ENCODE measurements at places on chromosomes 6 and 20.
A peak's percentile ranks its signal among the peaks of the same experiment; 100 is the strongest.

DNA sequence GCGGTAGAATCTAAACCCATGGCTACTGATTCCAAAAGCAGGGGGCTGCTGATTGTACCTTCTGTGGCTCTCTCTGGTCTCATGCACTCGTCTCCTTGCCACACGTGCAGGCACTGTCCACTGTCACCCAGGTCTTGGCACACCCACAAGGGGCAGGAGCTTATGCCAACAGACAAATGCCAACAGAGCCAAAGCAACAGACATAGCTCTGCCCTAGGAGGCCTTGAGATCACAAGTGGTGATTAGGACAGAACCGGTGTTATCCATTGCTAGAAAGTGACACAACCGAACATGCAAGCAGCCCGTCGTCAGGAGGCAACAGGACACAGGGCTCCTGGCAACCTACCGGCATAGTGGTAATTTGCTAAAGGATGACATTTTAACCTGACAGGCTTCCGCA is 36.8 kb upstream of the MRPS10 start:
- DNase-seq, result no peak

DNA sequence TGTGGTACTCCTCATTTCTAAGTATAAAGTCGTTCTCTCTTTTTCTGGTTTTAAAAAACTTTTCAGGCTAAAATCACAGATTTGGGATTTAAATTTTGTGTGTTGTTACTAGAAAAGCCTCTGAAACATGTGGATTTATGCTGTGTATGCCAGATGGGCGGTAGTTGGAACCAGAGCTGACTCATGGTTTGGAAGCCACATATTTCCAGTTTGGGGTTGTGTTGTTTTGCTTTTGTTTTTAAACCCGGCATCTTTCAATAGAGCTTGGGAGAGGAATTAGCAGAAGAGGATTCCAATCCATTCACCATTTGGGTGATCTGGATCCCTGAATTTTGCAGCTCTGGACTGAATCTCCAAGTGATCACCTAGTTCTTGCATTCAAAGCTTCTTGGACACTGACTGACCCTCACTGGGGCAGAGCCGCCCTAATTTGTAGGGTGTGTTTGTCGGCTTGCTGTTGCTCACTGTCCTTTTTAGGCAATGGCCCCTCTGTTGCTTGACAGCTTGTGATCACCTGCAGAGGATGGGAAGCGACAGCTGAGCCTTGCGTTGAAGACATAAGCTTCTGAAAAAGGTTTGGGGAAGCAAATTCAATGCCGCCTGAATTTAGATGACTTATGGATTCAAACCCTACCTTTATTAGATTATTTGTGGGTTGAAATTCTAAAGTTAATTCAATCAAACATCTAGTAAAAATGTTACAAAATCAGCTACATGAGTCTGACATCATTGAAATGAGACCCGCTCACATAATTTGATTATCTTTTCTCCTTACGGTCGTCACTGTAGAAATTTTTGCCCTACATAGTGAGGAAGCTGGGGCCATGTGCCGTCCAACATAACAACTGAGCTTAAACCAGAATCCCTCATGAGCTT is 79.9 kb upstream of the CD83 start:
- DNase-seq, result no peak

GRCh38 chr6:36669002-36669401 is 9.5 kb upstream of the CDKN1A start:
- DNase-seq, result no peak

- DNase-seq, result no peak
Observed at GRCh38 chr6:135358251-135358821, 139.2 kb downstream of the AHI1 start.

- no peak for DNase-seq
Observed at GRCh38 chr6:136720045-136720770, 72.1 kb downstream of the MAP3K5 start.

GRCh38 chr6:57220083-57220703 is 1.9 kb downstream of the RAB23 start:
- DNase-seq, result no peak

DNA sequence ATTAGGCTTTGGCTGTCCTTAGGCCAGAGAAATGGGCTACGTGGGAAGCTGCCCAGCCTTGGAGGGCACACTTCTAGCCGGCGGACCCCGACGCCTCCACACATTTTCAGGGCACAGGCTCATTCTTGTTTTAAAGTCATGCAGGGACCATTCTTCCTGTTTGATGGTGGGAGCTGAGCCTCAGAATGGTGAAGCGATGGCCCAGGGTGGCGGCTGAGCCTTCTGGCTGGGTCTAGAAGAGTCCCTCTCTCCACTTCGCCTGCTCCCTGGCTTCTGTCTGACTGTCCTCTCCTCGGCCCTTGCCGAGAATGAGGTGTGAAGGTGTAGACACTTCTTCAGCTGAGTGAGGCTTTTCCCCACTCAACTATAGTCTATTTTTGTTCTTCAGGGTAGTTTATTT is 114.4 kb downstream of the SULF2 start:
- DNase-seq, result no peak

DNA sequence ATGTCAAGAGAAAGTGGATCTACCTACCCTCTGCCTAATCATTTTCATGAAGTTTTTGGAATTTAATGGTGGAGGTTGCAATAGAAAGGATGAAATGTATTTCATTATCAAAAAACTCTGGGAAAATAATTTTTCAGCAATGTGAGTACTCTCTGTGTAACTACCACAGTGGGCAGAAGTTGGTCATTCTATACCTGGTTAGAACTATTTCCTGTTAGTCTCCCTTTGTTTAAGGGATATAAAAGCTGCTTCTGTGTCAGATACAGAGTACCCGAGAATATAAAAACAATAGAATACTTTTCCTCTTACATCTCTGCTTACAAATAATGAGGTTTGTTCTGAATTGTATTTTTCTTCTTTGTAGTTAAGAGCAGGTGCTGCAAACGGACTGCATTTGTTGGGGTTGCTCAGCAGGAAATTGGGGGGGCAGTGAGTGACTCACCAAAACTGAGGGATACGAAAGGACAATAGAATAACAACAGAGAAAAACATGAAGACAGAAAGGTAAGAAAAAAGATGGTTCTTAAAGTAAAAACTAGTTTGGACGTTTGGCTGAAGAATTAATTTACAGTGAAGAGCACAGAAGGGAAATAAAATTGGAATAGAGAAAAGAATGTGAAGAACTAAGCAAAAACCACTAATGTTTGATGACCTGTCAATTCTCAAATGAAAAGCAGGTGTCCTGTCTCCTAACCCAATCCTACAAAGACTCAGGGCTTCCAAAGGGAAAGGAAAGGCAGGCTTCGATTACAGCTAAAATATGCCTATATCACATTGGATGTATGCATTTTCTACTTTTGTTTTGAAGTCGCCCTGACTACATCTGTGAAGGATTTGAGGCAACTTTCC is 703.1 kb downstream of the RFPL4B start:
- no peak for DNase-seq

DNA sequence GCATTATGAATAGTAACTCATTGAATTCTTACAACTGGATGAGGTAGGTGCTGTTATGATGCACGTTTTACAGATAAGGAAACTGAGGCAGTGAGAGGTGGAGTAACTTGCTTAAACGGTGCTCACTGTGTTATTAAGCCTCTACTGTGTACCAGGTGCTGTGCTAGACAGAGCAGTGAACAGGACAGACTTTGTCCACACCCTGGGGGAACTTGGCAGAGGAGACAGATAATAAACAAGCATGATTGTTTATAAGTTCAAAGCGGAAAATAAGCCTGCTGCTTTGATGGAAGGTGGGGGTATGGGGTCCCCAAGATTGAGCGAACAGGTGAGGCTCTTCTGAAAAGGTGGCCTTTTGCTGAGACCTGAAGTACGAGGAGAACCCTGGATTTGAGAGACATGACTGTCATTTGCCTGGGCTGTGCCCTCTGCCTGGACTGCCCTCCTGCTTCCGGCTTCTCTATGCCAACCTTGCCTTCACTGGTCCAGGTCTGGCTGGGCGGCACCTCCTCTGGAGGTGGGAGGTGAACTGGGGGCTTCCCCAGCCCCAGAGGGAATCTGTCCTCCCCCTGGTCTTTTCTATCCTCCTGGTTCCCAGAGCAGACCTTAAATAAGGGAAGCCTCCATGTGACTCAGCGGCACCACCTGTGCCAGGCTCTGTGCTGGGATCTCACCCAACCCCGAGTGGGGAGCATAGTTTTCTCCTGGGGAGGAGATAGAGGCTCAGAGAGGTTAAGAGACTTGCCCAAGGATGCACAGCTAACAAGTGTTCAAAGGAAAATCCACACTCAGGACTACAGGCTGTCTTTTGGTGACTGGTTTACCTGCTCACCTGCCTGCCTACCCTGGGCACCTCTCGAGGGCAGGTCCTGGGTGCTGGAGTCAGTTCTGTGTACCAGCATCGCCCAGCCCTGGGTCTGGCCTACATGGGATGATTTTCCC is 59.1 kb downstream of the CEBPB start:
- no peak for DNase-seq

DNA sequence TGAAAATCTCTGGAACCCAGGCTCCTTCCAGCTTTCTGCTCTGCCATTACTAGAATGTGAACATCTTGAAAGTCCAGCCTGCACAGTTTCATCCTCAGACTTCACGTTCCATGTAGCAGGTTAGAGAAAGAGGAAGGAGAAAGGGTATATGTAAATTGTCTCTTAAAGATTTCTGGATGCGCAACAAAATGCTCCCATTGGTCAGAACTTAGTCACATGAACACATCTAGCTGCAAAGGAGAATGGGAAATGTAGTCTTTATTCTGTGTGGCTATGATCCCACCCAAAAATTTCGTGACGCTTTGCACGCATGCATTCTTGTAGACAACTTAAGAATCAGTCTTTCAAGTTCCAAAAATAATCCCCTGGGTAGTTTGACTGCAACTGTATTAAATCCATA is 46.4 kb upstream of the CHD6 start:
- no peak for DNase-seq

DNA sequence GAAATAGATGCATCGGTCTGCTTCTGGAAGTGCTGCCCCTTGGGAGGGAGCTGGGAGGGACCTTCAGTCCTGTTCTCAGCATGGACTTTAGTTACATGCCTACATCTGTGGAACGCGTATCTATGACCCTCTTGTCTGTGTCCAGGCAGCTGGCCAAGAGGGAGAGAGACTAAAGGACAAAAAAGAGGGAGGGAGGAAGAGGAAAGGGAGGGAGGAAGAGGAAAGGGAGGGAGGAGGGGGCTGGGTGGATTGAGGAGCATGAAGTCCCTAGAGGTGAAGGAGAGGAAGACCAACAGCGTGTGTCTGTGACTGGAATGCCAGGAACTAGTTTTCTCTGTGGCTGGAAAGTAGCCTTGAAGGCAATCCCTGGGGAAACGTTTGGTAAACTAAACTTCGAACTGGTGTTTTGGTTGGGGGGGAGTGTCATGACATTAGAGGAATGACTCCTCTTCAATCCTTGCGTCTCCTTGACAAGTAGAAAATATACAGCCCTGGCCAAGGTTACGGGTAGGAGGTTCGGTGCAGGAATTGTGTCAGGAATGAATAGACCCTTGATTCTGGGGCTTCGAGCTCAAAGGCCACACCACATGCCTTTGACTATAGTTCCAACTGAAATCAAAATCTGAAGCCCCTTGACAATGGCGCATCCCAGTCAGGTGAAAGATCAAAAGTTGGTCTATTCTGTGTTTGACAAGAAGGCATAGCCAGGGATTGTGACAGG is 52.0 kb upstream of the PLEKHG1 start:
- DNase-seq, result peak; percentile 75

GRCh38 chr6:164195942-164196281 is 781.4 kb downstream of the QKI start:
- DNase-seq, result no peak

DNA sequence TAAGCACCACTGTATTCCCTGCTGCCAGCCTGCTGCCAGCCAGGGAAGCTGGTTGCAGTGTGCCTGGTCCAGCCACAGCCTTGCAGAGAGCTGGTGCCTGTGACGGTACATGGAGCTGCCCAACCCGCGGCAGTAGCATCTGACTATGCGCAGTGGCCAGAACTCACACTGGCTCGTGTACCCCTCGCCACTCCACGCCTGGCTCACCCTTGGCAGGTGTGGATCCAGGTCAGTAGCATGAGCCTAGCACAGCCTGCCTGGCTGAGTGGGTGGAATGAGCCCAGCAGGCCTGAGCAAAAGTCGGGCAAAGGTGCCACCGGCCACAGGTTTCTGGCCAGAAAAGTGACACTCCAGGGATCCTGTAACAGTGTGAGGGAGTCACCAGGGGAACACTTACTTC is 361.7 kb upstream of the MAP3K7 start:
- no peak for DNase-seq

- peak; percentile 9 for DNase-seq
Observed at GRCh38 chr20:61057443-61058121, 194.5 kb upstream of the CDH4 start.

DNA sequence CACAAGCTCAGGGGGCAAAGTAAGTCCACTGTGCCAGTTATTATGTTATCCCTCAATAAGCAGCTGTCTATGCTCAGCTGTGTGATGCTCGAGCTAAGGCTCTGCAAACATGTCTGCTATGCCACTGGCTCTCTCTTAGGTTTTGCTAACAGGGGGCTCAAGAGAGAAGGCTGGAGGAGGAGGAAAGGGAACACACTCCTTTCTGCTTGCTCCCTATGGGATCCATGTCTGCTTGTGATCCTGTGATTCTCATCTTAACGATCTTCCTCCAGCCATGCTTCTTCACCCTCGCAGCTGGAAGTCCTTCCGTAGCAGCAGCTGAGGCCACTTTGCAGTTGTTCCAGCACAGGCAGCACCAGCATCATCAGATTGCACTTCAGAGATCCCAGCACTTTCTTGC is 37.0 kb upstream of the IGF2R start:
- no peak for DNase-seq

- DNase-seq, result no peak
Observed at GRCh38 chr6:130412556-130413290, 46.9 kb downstream of the TMEM200A start.

DNA sequence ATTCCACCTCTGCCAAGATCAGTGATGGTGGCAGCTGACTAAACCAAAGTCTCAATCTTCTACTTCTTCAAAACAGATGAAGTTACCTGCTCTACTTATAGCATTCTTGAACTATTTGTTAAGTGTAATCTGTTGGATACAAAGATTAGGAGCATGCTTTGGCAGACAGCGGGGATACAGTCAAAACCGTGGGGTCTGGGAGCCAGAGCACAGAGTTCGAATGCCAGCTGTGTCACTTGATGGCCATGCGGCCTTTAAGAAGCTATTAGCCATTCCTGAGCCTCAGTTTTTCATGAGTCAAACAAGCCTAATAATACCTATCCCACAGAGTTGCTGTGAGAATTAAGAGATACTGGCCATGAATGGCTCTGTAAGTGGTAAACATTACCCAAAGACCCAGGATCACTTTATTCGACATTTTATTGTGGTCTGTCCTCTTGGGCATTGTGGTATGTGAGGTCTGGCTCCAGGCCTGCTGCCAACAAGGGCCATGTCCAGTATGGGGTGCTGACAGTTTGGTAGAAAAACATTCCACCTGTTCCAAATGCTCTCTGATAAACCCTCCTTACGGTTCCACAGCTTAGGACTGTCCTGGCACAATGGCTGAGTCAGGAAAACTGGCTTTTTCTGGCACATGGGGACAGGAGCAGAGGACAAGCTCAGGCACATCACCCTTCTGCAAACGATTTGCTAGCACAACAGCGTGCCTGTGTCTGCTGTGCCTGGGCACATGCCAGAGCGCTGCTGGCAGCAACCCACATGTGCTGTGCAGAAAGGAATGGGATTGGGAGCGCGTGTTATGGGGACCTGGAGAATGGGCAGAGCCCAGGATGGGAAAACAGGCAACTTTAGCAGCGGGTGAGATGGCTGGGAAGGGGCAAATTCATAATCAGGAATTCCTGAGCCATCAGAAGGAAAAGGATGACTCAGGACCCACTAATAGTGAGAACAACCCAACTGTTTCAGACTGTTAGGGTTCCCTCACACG is 15.7 kb upstream of the FAM83C start:
- DNase-seq, result peak; percentile 91

All from thyroid gland (tissue), 4 donors.